A673 (cell line): ENCODE measurements at places on chromosomes 13 and 19. TPM values are rescaled to one million over a fixed set of nuclear protein-coding genes. Genes with fewer than 3 reads are reported as not detected.

The ZNF468 gene
- total RNA-seq: 11.3 and 14.4 TPM in 2 replicates

The DNAJC15 gene
- 2.4 and 2.6 TPM in 2 replicates for total RNA-seq

The SULT2B1 gene
- 0.24 and 0.60 TPM in 2 replicates for total RNA-seq

The ZNF667 gene
- total RNA-seq: 3.9 and 7.8 TPM in 2 replicates

- DNase-seq: no peak
These were observed 46.8 kb downstream of the CCNE1 start for GRCh38 chr19:29858621-29859020.

DNA sequence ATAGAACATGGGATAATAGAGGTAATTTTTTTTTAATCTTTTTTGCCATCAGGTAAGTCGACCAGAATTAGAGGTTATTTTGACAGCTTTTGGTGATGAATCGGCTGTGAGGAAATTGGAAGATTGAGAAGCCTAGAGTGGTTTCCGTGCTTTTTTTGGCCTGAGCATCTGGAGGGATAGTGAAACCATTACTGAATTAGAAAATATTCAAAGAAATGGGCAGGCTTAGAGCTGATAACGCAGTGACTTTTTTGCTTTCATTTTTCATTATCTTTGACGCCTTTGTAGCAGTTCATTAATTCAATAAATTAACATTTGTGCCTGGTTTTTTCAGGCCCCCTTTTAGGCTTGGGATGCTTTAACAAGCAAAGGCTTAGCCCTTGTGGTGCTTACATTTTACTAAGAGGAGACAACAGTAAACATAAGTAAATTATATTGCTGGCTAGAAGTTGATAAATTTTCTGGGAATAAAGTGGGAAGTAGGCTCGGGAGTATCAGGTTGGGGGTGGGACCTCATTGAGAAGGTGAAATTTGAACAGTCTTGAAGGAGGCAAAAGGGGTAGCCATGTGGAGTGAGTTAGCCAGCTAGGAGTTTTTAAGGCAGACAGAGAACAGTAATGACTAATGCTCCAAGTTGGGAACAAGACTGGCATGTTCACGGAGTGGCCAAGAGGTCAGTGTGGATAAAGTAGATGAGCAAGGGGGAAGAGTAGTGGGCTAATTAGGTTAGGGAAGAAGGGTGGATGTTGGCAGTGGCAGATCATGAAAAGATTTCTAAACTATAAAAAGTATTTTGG is 36.5 kb downstream of the GTF2F2 start:
- no peak for DNase-seq

GRCh38 chr13:39877134-39877533 is 221.7 kb downstream of the COG6 start:
- no peak for DNase-seq

GRCh38 chr13:67437244-67437643 is 207.1 kb upstream of the PCDH9 start:
- DNase-seq: no peak

GRCh38 chr13:45823583-45823982 is 28.0 kb downstream of the SIAH3 start:
- DNase-seq: no peak

- DNase-seq: no peak
These were observed 30.8 kb upstream of the LDLR start for GRCh38 chr19:11058246-11059030.
